ENCODE measurements at places on chromosomes 3 and 15.

- no peak for DNase-seq
These were observed at the start of gene SEMA6D for GRCh38 chr15:47717036-47717612. SEMA6D (plus strand) TSS chr15:47717505; CDS start chr15:47759799, 42,294 bp downstream.

DNA sequence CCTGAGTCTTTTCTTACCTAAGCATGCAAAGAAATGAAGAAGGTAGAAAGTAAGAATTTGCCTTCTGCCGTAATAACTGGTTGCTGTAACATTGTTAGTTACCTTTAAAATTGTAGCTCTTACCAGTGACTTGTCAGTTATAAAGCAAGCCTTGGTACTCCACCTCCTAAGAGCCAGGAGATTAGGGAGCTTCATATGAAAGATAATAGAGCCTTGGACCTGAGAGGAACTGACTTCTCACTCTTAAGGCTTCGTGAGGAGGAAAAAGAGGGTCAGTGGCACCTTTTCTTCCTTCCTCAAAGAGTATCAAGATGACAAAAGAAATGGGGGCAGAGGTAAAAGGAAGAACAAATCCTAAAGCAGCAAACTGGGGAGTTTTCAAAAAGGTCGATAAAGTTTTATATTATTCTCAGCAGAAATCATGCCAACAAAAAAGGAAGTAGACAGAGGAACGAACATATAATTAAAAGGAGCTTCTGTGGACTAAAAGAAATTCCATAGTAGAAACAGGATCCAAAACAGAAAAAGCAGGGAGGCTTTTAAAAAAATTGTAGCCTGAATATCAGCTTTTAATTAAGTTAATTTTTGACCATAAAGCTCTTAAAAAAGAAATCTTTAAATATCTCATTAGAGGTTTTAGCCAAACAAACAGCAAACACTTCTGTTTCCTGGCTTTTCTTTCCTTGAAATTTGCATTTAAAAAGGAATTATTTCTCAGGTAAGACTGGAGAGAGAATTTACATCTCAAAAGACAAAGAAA, 847.1 kb upstream of the ALCAM start:
- no peak for DNase-seq

DNA sequence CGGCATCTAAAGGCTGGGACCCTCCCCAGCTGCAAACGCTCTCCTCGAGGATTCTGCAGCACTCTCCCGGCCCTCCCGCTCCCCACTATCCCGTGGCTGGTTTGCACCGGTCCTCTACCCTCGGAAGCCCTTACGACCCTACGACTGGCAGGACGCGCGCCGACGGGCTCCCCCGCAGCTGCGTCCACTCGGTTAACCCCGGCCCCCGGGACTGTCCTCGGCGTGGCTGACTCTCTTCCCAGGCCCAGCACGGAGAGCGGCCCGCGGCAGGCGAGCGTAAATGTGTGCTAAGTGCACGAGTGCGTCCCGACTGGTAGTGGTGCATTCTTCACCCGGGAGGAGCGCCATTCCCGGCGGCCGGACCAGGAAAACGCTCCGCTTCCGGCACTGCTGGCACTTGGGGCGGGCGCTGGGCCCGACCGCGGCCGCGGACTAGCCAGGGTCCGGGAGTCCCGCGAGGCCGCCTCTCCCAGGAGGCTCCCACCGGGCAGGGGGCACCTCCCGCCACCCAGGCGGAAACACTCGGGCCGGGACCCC, 508 bp downstream of the GORASP1 start:
- DNase-seq: no peak

DNA sequence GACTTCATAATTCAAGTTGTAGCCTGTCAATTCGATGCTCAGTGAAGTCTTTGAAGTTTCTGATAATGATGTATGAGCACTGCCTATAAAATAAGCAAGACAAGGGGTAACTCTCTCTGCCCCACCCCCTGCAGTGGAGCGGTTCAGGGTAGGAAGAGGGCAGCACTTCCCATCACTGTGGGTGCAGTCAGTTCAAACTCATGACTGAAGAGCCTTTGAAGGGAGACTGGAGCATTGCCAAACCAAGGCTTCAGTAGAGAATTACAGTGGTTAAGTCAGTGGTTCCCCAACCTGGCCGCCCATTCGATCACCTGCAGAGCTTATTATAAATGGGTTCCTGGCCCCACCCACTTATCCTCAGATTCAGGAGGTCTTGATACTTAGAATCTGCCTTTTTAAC, 190.6 kb downstream of the SHQ1 start:
- peak; percentile 37 for DNase-seq

DNA sequence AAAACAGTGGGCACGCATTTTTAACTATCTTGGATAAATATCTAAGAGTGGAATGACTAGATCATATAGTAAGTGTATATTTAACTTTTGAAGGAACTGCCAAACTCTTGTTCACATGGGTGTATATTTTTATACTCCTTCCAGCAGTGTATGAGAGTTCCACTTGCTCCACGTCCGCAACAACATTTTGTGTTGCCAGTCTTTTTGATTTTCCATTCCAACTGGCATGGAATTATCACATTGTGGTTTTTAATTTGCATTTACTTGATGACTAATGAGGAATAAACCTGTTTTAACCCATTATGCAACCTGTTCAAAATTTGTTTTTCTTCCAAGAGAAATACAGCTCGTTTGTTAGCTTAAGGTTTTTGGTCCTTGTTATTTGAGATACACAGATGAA, 51.6 kb downstream of the ZNF621 start:
- DNase-seq: no peak

DNA sequence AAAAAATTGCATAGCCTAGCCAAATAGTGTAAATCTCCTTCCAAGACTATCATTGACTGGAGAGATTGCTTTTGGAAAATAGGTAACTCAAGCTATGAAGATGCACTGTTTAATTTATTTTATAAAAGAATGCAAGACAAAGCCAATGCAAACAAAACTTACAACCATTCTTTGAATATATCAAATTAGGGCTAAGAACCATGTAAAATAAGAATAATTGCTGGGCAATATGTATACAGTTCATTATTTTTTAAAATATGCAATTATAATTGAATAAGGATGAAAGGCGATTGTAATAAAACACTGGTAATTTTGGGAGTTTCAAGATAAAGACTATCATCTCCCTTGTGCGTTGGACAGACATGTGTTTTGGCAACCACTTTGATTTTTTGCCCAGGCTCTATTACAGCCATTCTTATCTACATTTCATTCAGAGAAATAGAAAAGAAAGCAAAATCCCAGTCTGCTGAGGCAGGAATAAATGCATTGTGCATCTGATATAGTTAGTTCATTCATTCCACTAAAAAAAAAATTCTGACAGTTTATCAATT, 242.3 kb upstream of the ROBO1 start:
- DNase-seq: no peak

GRCh38 chr15:34501131-34501530, 63.5 kb upstream of the GOLGA8A start:
- DNase-seq: no peak

DNA sequence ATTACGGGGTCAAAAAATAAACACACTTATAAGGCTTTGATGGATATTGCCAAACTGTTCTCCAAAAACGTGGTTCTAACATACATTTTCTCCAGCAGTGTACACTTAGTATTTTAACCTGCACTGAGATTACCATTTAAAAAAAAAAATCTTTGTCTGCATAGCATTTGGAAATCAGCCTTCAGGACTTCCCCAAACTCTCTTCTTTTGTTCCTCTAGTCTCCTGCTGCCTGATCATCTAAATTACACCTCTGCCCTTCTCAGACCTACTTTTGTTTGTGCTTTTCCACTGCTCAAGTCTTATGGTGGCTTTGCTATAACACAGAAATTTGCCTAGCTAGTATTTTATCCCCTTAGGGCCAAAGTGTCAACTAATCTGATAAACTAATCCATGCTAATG, 3.8 kb downstream of the NCEH1 start:
- DNase-seq: no peak

- DNase-seq: no peak
These were observed 5.7 kb upstream of the EXOG start for GRCh38 chr3:38490281-38491030.

DNA sequence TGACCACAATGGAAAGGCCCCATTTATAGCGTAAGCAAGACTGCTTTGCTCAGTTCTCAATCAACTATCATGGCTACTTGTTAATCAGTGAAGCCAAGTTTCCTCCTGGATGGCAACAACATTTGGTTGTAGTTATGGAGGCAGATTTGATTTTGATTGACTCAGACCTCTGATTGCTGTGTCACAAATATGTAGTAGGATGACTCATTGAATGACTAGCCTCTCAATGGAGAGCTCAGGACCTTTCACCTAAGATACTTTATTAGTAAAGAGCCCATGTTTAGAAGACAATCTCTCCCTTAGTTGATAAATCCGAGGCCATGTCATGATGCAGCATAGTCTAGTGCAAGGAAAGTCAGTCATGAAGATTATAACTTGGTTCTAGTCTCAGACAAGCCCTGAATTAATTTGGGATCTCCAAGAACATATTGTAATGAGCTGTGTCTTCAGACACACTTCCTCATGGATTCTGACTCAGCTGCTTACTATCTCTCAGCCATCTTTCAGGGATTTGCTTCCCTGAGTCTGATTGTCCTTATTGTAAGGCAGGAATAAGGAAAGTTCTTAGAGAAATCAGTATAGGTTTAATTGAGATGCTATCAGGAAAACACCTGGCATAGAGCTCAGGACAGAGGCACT, 397.4 kb upstream of the TMCO5A start:
- DNase-seq: no peak

DNA sequence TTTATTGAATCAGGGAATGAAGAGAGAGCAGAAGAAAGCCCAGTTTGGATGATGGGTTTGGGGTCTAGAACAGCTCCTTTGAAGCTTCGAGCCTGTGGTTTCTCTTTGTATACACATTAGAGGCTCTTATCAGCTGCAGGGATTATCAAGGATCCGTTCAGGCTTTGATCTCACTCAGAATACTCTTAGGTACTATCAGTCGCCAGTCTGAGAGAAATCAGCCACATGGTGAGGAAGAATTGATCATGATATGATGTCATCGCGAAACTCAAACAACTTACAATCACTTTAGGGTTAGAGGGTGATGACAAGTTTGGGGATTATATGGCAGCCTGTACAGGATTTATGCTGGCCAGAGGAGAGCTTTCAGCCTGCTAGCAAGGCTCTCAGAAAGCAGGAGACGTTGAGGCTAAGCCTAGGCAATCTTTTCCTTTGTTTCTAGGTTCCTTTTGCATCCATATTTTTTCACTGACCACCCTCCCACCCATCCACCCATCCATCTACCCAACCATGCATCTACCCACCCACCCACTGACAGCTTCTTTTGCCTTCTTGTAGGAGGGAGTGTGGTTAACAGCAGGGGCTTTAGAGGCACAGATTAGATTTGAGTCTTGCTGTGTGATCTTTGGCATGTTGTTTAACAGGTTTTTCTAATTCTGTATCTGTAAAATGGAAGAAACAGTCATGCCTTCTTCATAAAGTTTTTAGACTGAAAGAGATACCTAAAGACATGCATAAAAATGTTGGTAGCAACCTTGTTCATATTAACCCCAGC, 330.4 kb upstream of the LRRFIP2 start:
- DNase-seq: no peak

DNA sequence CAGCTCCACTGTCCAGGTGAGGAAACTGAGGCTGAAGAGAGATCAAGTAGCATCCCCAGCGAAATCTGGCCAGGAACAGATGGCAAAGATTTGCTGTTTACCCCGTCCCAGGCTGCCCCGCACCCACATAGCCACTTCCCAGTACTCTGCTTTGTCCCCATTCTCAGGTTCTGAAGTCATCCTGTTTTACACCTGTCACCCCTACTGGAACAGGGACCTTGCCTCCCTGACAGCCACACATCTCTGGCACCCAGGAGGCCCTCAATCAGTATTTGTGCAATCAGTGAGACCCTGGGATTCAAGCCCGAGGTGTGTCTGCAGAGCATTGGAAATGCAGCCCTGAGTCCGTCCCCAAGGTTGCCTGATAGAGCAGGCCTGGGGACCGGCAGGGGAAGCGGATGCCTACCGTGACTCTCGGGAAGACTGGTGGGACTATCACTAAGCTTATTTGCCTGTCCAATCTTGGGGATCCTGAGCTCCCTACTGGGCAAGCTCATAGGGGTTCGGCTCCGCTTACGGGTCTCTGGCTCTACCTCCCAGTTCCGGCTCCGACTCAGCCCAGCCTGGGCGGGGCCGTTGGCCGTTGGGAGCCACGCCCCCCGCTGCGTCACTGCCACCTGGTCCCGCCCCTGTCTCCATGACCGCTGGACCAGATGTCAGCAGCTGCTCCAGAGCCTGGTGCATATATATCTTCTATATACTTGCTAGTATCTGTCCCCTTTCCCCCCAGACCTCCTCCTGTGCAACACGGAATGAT, 17.5 kb upstream of the FANCD2 start:
- DNase-seq: peak; percentile 83

DNA sequence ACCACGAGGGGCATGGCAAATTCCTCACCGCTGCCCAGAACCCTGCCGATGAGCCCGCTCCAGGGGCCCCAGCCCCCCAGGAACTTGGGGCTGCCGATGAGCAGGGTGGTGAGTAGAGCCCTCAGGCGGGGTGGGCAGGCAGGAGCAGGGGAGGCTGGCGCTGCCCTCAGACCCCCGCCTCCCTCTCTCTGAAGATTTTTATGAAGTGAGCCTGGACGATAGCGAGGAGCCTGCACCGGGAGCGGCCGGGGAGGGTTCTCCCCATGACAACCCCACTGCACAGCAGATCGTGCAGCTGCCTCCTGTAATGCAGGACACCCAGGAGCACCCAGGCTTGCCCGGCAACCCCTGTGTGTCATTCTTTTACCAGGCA, 56.7 kb upstream of the UBE2Q2 start:
- no peak for DNase-seq

All from CD4-positive, alpha-beta T cell treated with Interleukin-2 at 100 ng/mL for 4 hours (primary cell).